ENCODE measurements at places on chromosomes 12 and 14.

GRCh38 chr14:99317231-99318090 is 45.5 kb upstream of the BCL11B start:
- H3K27ac ChIP-seq, result no peak overlapping the region
- H3K4me1 ChIP-seq, result peaks cover 6% of the 10 kb centered on the region
- no peaks in the 10 kb centered on the region for H3K27me3 ChIP-seq
- H3K4me3 ChIP-seq, result no peak overlapping the region

GRCh38 chr14:81384900-81385299 is 15.2 kb downstream of the STON2 start:
- no peaks in the 10 kb centered on the region for H3K36me3 ChIP-seq
- H3K4me1 ChIP-seq, result no peaks in the 10 kb centered on the region
- no peak for DNase-seq
- H3K4me3 ChIP-seq, result no peak overlapping the region
- H3K27ac ChIP-seq, result no peak overlapping the region

- H3K27ac ChIP-seq, result no peak overlapping the region
- H3K27me3 ChIP-seq, result no peaks in the 10 kb centered on the region
- no peaks in the 10 kb centered on the region for H3K4me1 ChIP-seq
- H3K36me3 ChIP-seq, result peaks cover 52% of the 10 kb centered on the region
Observed at GRCh38 chr12:53481939-53482586, 17.2 kb downstream of the MAP3K12 start.

GRCh38 chr12:59859171-59859510 is 263.3 kb downstream of the SLC16A7 start:
- DNase-seq, result no peak
- no peak overlapping the region for H3K27ac ChIP-seq

- no peak for DNase-seq
- no peaks in the 10 kb centered on the region for H3K27me3 ChIP-seq
- no peak overlapping the region for H3K4me3 ChIP-seq
- H3K27ac ChIP-seq, result no peak overlapping the region
- no peaks in the 10 kb centered on the region for H3K36me3 ChIP-seq
Observed at GRCh38 chr12:57543581-57543980, 3.4 kb downstream of the DCTN2 start.

GRCh38 chr12:83527810-83528209 is 841.1 kb downstream of the TMTC2 start:
- no peaks in the 10 kb centered on the region for H3K27me3 ChIP-seq
- no peak for DNase-seq
- no peaks in the 10 kb centered on the region for H3K36me3 ChIP-seq
- H3K4me1 ChIP-seq, result no peaks in the 10 kb centered on the region

GRCh38 chr12:76074701-76075336 is 9.7 kb downstream of the NAP1L1 start:
- no peak overlapping the region for H3K27ac ChIP-seq
- peaks cover 4% of the 10 kb centered on the region for H3K4me1 ChIP-seq
- no peaks in the 10 kb centered on the region for H3K27me3 ChIP-seq

DNA sequence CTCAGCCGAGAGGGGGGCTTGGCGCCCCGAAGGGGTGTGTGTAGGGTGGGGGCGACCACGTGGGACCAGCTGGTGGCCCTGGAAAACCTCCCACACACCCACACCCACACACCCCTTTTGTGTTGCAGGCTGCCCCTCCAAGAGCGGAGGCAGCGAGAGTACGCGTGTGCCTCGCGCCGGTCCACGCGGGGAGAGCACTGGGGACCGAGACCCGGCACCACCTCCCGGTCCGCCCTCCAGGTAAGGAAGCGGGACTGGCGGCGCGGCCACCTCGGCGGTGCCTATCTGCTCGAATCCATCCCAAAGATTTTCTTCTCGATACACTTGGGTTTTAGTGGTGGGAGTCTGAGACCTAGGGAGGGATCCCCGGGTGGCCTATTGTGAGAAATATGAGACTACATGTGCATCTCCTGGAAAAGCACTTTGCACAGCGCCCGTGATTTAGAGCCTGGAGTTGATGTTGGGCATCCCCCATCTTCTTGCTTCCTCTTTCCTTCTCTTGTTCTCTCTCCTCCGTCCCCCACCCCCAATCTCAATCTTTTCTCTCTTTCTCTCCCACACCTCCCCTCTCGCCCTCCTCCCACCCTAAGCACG is 393 bp downstream of the SYT1 start:
- H3K27me3 ChIP-seq, result peaks cover 2% of the 10 kb centered on the region
- DNase-seq, result no peak
- H3K27ac ChIP-seq, result no peak overlapping the region
- no peak overlapping the region for H3K4me3 ChIP-seq
